ENCODE measurements at places on chromosomes 16 and 17.

GRCh38 chr17:82440991-82441627, 9.4 kb downstream of the CYBC1 start:
- no peak for DNase-seq

GRCh38 chr16:14527411-14528044, 102.5 kb downstream of the PARN start:
- DNase-seq = no peak

- no peak for DNase-seq
These were observed 1453.7 kb downstream of the CDH8 start for GRCh38 chr16:60582528-60582927.

GRCh38 chr16:70410734-70411133, 28.2 kb downstream of the ST3GAL2 start:
- no peak for DNase-seq

DNA sequence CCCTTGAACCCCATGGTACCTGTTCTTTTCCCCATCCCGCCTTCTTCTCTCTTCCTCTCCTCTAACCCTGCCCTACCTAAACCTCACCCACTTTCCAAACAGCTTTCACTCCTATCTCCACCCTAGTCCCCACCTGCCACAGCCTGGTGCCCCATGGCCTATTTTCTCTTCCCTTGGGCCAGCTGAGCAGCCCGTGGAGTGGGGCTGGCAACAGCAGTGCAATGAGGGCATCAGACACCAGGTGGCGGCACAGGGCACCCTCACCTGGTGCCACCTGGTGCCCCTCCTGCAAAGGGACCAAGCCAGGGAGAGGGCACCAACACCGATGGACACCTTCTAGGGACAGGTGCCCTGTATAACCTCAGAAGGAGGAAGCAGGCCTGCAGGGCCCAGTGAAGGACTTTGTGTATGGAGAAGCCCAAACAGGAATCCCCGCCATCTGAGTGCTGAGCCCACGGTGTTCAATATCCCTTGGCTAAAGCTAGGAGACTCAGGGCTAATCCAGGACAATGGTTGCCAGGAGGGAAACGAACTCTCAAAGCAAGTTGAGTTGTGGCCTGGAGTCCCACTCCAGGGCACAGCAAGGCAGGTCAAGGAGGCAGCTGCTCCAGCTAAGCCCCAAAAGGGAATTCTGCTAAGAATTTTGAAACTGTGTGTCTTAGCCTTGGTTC, 4.0 kb upstream of the ABCC3 start:
- no peak for DNase-seq

DNA sequence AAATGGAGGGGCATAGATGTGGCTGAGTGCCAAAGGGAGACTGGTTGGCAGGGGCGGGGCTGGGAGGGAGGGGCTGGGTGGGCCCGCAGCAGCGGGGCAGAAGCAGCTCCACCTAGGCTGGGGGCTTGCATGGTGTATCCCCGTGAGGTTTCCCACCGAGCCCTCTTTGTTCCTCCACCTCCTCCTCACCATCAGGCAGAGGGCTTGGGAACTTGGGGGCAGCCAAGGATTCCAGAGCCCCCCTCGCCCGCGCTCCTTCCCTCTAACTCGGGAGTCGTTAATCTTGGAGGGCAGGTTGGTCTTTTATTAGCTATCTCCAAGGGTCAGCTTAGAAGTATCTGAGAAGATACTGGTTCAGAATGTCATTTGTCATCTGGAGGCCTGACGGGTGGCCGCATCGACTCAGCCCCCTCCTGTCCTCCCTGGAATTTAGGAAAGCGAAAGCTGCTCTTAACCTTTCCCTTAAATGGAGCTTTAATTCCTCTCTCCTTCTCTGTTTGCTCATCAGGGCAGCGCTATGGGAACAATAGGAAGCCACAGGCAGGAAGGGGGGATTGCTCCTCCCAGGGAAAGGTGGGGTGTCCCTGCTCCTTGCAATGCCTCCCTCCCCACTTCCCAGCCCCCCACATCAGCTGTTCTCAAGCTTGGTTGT, 274.3 kb upstream of the XYLT1 start:
- DNase-seq = no peak

GRCh38 chr16:80341263-80341662, 199.5 kb upstream of the DYNLRB2 start:
- no peak for DNase-seq

DNA sequence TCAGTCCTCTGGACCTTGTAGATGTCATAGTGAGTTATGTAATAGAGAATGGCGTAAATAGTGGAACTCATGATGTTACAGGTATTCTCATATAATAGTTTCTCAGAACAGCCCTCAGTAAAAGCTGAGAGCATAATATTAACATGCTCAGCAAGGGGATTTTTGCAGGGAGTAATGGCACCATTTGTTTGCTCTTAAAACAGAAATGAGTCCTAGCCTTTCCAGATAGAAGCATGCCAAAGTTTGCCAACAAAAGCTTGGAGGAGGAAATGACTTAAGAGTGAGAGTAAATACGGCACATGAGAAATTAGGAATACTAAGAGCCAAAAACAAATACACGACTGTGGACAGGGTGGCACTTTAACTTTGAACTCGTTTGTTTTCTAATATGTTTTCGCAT, 198.4 kb downstream of the ANKFN1 start:
- no peak for DNase-seq

DNA sequence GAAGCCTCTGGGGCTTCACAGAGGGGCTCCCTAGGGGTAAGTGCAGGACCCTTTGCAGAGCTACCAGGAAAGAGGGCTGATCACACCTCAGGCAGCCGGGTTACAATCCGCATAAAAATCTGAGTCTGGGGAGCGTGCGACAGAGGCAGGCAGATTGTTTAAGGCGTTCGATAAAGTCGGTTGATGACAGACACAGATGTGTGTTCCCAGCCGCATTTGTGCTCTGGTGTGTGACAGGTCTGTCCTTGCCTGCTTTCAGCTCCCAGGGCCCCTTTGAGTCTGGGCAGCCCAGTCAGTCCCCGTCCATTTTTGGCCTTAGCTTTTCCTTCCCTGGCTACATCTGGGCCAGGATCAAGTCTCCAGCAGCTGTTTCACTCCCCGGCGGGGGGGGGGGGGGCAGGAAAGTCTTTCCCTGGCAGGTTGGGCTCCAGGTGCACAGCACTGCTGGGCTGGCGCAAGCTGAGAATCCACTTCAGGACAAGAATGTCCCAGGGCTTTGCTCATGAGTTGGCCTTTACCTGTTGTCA, 1.3 kb upstream of the ZACN start:
- no peak for DNase-seq

GRCh38 chr17:28398280-28398981, 7.6 kb downstream of the SLC46A1 start:
- DNase-seq = no peak

GRCh38 chr16:51655249-51655648, 504.2 kb upstream of the SALL1 start:
- DNase-seq = no peak

GRCh38 chr17:45410144-45411091, 22.3 kb downstream of the ARHGAP27 start:
- DNase-seq = no peak

GRCh38 chr16:63201851-63202250, 1165.6 kb upstream of the CDH8 start:
- DNase-seq = no peak

DNA sequence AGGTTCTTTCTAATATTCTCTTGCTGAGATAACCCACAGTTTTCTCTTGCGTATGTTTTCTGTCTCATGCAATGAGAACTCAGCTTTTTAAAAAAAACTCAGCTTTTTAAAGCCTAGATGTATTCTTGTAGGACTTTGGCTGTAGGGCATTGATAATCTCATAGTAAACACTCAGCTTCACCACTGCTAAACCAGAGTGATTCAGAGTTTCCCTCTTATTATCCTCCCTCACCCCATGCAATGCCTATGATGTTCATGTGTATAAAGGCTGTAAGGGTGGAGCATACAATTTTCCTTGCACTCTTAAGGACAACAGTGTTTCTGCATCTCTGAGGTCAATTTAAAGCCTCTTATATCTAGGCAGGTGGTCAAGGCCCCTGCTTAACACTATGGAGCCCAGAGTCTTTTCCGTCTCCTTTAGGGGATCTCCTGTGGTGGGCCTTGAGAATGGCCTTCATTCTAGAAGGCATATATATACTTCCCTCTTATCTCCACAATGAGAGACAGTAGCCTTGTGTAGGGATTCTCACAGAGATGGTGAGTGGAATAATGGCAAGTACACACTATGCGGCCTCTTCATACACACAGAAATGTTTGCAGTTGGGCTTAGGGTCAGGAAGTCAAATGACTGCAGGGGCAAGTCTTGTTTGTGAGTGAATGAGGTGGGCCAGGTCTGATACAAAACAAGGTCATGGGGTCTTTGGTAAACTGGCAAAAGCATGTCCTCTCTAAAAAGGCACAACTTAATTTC, 279.6 kb downstream of the HS3ST3A1 start:
- no peak for DNase-seq

- DNase-seq = no peak
These were observed 92.2 kb upstream of the CDH11 start for GRCh38 chr16:65213866-65214595.

DNA sequence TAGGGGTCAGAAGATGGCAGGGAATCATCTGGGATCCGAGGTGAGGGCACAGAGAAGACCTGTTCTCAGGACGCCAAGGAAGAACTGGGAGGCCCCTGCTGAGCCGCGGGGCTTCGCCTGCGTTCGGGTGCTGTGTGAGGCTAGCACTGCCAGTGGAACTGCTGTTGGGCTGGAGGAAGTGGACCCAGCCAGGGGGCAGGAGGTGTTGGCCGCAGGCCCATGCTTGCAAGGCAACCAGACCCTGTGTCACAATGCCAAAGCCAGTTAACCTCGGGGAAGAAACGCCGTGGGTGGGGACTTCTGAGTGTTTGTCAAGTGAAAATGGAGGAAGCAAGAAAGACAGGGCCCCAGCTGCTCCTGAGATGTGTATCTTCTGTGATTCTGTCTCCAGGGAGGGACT, 185.5 kb downstream of the LGALS9B start:
- no peak for DNase-seq

DNA sequence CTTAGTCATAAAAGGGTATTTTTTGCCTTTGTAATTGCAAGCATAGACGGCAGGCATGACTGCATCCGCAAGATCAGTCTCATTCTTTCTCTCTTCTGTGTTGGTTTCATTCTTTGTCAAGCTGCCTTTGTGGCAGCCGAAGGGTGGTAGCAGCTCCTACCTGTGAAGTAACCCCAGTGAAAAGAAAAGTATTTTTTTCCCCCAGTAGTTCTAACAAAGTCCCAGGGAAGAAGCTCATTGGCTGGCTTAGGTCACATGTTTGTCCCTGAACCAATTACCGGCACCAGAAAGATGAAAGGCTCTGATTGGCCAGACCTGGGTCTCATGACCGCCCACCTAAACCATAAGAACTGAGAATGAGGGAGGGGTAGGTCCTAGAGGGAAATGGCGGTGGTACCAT, 110.7 kb downstream of the RAP1GAP2 start:
- DNase-seq = no peak

- DNase-seq = no peak
These were observed 4.4 kb downstream of the EPN3 start for GRCh38 chr17:50536683-50537646.

- DNase-seq = no peak
These were observed 542 bp downstream of the CBX4 start for GRCh38 chr17:79838522-79839274.

DNA sequence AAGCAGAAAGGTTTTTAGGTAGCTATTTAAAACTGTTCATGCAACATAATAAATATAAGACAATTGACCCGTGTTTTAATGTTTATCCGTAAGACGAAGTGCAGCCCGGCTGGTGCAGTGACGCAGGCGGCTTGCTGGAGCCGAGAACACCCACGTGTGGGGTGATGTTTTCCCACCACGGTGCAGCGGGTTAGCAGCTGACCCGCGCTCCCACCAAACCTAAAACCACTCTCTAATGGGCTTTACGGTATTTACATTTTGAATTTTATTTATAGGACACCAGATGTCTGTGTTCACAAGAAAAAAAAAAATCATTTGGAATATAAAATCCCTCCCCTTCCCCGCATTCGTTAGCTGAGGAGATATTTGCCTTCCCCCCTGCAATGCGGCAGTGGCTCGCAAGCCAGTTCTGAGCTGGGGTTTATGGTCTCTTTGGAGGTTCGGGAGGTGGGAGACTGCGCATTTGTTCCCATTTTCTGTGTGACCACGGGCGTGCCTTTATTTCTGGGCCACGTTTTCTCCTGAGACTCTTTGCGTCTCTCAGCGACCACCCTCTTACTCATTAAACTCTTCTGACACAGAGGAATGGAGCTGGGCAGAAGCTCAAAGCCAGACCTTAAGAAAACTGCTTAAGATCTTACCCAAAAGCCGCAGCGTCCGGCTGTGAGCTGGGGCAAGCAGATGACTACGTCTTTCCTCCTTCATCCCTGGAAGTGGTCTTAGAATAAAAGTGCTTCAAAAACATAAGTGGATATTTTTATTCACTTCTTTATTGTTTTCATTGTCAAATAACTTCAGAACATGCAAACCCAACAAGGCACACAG, 301.1 kb downstream of the IRF8 start:
- no peak for DNase-seq

DNA sequence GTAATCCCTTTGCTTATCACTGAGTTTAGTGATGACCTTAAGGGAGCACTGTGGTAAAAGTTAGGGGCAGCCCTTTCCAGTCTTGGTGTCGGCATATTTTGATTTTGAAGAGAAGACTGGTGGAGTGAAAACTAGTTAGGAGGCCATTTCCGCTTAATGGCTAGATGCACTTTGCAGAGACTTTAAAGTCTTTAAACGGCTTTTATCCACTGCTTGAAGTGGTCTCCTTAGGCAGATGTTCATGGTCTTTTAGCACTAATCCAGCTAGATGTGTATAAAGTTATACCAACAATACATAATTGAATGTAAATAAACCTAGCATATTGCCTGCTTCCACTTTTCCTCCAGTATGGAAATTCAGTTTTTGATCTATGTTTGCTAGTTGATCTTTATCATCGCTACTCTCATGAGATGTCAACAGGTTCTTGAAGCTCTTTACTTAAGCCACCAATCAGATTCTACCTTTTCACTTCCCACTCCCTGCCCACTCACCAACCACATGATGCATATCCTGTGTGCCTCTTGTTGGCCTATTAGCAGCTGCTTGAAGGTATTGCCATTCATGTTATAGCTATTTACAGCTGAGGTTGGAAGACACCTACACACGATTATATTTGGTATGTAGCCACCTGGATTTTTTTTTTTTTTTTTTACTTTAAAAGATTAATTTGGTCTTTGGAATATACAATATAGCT, 132.0 kb downstream of the NLK start:
- no peak for DNase-seq

DNA sequence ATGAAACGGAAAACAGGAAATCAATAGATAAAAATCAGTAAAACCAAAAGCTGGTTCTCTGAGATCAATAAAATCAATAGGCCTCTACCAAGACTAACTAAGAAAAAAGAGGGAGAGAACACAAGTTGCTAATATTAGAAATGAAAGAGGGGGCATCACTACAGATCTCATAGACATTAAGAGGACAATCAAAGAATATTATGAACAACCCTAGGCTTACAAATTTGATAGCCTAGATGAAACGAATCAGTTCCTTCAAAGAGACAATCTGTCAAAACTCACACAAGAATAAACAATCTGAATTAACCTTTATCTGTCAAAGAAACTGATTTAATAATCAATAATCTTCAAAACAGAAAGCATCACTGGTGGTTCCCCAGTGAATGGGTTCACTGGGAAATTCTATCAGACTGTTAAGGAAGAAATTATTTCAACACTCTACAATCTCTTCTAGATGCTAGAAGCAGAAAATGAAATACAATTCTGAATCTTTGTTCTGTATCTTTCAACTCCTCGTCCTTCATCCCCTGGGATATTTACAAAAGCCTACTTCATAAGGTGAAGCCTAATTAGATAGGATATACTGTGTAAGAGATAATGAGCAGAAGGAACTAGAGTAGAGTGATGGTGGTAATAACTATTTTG, 4.4 kb downstream of the ABCA9 start:
- no peak for DNase-seq

GRCh38 chr16:58329135-58329534, 34.3 kb upstream of the PRSS54 start:
- DNase-seq = no peak
